Posterior vena cava (tissue), 2 donors: ENCODE measurements at places on chromosomes 3 and 15. TPM values are rescaled to one million over a fixed set of nuclear protein-coding genes. Genes with fewer than 3 reads are reported as not detected.
A peak's percentile ranks its signal among the peaks of the same experiment; 100 is the strongest.

The P2RY14 gene
- total RNA-seq: 1.4 TPM

- peak; percentile 95 for DNase-seq
Observed at GRCh38 chr3:48130321-48130904, 57.8 kb downstream of the CDC25A start.

DNA sequence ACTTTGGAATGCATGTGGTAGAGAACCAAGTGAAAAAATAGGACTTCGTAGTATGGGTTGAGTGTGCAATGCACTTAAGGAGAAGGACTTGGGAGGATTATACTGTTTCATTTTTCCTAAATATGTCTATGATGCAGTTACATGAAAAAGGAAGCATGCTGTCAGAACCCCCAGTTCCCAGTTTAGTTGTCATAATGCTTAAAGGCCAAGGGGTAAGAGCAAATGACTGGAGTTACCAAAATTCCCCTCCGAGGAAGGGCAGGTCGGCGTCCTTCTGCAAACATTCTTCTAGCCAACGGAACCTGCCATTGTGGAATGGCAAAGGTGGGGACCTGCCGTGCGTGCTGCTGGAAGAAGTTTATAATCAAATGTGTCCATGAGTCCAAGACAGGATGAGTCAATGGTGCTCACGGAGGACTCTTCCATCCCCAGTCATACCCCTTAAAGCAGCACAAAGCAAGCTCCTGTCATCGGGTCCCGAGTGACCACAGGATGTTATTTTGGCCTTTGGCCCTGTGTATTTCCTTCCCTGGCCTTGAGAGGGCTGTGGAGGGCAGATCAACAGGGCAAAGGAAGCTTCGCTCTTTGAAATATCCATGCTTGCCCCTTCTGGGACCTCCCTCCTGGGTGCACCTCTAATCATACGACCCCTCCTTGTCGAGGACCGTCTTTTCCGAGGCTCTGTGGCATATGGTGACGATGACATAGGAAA lies 93.2 kb downstream of the SLCO3A1 start:
- DNase-seq: no peak

DNA sequence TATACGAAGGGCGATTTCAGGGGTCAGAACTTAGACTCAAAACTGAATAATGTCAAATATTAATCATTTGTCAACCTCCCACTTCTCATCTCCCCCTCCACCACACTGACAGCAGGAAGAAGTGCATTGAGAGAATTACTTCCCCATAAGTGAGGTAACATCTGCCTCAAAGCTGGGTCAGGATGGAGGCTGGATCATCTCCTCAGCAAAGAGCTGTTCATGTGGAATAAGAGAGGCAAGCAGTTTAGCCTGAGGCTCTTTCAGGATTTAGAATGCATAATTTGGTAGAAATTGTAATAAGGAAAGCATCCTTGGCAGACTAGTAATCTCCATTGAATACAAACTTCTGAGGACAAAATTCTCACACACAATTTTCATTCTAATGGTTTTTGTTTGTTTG lies 512.1 kb downstream of the ROBO1 start:
- DNase-seq: no peak

DNA sequence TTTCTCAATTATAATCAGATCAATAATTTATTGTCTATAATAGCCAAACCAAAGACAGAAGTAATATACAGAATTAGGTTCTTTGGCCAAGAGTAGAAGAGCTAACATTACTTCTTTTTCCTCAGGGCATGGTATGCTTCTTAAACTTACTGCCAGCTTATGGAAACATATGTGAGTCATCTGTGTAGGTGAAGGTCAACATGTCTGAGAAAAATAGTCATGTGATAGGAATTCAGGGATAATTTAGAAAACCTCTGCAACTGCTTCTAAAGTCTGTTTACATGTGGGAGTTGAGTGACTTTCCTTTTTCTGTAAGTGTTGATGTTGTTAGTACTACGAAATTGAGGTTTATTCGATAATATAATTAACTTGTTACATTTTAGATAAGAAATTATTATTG lies 19.2 kb upstream of the MAP6D1 start:
- no peak for DNase-seq

The SLC24A5 gene
- total RNA-seq: not detected

The GPR171 gene
- 0.83 TPM for total RNA-seq

The CCR9 gene
- not detected for total RNA-seq

DNA sequence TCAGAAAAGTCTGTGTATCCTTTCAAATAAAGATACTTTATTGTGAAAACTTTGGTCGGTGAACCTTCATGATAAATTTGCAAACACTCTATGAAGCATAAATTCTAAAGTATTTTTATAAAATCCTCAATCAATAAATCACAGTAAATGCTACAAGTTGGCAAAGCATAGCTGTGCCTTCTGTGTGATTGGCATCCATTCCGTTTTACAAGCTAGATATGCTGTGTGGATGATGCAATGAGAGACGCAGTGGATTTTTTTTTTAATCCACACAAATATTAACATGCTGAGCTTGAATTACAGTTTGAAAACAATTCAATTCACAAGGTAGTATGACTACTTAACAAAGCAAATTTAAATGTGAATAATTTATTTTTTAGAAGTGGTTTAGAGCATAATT lies 937.2 kb downstream of the ZPLD1 start:
- no peak for DNase-seq

The ATP13A4 gene
- total RNA-seq: 0.33 TPM

- DNase-seq: no peak
Observed at GRCh38 chr3:110767838-110768237, 303.8 kb upstream of the NECTIN3 start.

The REC114 gene
- total RNA-seq: not detected

The NAALADL2 gene
- 18.2 TPM for total RNA-seq

The GOLGA6A gene
- total RNA-seq: 0.24 TPM

DNA sequence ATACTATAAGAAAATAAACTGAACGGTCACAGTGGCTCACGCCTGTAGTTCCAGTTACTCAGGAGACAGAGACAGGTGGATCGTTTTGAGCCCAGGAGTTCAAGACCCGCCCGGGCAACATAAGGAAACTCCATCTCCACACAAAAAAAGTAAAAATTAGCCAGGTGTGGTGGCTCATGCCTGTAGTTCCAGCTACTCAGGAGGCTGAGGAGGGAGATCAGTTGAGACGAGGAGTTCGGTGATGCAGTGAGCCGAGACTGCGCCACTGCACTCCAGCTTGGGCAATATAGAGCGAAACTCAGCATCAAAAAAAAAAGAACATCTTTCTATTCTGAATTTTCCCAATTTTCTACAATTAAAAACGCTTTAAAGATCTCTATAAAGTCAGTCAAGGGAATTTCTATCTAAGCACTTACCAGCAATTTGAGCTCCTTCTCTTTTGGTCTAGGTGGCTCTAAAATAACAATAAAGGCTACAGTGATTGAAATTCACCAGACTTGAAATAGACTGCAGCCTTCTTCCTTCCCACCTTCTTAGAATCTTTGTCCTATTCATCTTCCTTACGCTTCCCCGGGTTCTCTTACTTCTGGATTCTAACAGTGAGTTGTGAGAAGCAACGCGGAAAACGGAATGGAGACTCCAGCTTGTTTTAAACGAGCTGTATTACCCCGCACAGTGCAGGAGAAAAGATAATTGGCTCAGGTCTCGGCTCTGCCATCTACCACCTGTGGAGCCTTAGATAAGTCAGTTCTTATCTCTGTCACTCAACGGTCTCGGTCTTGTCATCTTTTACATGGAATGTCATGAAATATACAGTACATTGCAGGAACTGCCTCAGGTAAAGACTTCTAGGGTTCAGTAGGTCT lies 812 bp upstream of the SEC62 start:
- DNase-seq: no peak

GRCh38 chr3:54819946-54820345 lies 107.9 kb downstream of the LRTM1 start:
- no peak for DNase-seq

The MOBP gene
- total RNA-seq: not detected

The FSTL1 gene
- 1,310 TPM for total RNA-seq

- no peak for DNase-seq
Observed at GRCh38 chr3:116034086-116034485, 410.8 kb downstream of the GAP43 start.

DNA sequence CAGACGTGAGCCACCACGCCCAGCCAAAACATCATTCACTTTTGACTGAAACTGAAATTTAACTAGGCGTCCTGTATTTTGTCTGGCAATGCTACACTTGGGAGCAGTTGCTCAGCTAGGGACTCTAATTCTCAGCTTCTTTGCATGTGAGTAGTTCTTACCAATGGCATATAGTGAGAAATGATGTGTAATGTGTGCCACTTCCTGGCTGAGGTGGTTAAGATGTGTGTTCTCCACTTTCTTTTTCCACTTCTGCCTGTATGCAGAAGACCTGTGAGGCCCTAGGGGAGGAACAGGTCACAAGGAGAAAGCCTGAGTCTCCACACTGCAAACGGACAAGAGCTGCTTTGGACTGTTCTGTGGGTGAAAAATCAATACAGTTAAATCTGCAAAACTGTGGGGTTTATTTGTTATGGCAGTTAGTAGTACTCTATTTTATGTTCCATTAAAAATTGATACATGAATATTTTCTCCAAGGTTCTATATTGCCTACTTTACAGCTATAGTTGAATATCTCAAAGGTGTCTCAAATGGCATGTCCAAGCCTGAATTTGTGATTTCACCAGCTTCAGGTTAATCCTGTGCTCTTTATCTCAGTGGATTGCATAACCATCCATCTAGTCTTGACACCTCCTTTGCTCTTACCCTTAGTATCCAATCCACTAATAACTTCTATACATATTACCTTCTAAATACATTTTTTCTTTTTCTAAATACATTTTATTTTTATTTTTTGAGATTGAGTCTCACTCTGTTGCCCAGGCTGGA lies 59.3 kb downstream of the NR1D2 start:
- DNase-seq: no peak

GRCh38 chr3:154142608-154143007 lies 21.4 kb downstream of the ARHGEF26 start:
- no peak for DNase-seq

DNA sequence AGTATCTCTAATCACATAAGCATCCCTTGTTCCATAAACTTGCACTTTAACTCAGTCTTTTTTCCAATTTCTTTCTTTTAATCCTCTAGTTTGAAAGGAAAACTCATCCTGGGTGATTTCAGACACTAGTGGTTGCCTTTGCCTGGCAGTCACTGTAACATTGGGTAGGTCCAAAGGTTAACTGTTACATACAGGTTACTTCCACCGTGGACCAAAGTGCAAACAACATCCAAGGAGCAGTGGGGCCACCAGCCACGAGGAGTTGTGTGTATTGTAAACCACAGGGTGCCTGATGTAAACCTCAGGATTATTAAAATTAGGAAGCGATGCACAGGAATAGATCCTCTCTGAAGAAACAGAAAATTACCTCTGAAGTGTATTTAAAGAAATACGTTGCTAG lies 75.0 kb downstream of the HCN4 start:
- no peak for DNase-seq

DNA sequence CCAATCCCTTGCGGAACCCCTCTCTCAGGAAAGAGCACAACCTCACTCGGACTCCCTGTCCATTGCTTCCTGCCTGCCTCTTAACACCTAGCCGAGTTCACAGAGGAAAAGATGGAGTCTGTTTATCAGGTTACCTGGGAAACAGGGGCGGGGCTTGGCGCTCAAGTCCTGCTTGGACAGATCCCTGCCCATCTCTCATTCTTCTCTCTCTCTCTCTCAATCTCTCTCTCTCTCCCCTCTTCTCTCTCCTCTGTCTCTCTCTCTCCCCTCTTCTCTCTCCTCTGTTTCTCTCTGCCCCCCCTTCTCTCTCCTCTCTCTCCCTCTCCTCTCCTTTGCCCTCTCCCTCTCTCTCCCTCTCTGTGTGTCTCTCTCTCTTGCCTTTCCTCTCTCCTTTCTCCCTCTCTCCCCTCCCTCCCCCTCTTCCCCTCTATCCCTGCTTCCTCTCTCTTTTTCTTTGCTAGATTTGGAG lies at the start of gene EFHB:
TSS of gene EFHB (minus strand) at position 120 of the 469 bp plus-strand sequence. CDS start 199 bp downstream, outside the sequence.
- no peak for DNase-seq

DNA sequence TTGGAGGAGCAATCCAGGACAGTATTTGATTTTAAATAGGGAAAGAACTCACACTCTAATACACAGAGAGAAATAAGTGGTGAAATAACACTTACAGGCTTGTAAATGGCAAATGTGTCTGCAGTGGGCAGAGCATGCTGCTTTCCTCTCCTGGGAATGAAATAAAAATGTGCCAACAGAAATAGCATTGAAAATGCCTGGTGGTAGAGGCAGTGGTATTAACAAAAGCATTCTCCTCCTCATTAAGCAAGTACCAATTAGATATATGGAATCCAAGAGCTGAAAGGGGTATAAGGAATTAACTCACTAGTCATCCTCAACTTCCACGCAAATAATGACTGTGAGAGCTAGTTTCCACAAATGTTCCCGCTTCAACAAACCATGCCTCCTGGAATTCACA lies 364.1 kb upstream of the KCNMB2 start:
- no peak for DNase-seq

The CXCR6 gene
- total RNA-seq: 0.76 TPM

The TRIP4 gene
- total RNA-seq: 20.7 TPM

The ATP11B gene
- 44.3 TPM for total RNA-seq

- no peak for DNase-seq
Observed at GRCh38 chr3:139201446-139202225, 142.2 kb upstream of the MRPS22 start.

DNA sequence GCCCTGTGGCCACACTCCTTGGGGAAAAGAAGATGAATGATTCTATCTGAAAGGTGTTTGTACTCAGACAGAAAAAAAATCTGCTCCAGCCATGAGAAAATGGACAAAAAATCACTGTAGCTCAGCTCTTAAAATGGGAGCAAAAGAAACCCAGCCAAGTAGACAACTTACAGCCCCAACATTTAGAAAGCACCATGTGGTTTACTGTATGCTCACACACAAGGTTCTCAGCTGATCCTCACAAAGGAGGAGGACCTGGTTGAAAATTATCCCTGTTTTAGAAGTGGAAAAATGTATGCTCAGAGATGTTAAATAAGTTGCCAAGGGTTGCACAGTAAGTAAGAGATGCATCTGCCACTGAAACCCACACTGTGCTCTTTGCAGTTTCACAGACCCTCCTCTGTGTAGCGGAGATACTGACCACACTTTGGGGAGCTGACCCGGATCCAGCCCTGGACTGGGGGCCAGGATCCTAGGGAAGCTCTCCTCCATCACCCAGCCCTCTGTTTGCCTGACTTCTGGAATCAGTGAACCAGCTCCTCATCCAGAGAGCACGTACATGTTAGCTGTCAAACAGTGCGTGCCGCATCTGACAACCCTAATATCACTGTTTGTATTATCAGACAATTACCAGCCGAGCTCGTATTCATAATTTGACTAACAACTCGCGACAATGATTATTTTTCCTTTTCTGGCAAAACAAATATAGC lies 32.7 kb upstream of the TPRG1 start:
- no peak for DNase-seq

DNA sequence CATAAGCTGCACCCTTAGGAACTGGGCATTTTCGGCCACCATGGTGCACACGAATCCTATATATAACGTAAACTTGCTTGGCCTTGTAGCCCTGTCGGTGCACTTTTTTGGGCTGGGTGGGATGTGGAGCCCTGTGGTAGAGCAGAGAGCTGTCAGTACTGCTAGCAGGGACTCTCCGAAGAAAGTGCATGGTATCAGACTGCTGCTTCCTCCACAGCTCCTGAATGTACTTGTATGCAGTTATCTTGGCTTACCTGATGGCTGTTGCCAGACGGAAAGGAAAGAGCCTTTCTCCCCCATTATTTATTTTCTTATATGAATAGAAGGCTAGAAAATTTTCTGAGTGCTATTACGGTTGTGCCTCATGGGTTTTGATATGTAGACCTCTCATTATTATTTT lies 8.4 kb downstream of the GALK2 start:
- no peak for DNase-seq

GRCh38 chr3:137172728-137173127 lies 214.9 kb downstream of the IL20RB start:
- no peak for DNase-seq

- DNase-seq: peak; percentile 92
Observed at GRCh38 chr3:73624821-73625665, at the start of gene PDZRN3. Gene PDZRN3 (minus strand): TSS chr3:73624941.
